ENCODE measurements at places on chromosomes 2 and 18.

- DNase-seq = no peak
Observed at GRCh38 chr2:1683297-1683696, 61.0 kb downstream of the PXDN start.

DNA sequence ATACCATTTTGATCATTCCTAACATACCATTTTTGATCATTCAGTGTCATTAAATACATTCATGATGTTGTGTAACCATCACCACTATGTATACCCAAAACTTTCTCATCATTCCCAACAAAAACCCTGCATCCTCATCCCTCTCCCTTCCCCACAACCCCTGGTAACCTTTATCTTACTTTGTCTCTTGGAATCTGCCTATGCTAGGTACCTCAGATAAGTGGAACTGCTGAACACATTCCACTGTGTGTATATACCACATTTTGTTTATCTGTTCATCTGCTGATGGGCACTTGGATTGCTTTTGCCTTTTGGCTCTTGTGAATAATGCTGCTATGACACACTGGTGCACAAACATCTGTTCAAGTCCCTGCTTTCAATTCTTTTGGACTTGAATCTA is 83.8 kb upstream of the TFCP2L1 start:
- DNase-seq = no peak

DNA sequence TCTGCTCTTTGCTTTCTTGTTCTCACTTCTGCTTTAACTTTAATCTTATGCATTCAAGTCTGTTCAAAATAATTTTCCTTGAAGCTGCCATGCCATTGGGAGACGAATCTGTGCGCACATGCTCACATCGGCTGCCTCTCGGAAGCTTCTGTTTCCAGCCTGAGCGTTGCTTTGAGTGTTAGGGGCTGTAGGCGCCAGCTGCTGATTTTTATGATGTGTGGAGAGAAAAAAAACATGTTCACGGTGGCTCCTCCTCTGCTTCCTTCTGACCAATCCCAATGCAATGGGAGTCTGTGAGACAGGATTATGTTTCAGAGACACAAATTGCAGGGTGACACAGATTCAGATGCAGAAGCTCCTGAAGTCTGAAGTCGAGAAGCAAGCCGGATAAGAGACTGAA is at the start of gene MC4R:
Gene MC4R (minus strand): TSS at position 180 of the 400 bp plus-strand sequence. CDS start 426 bp downstream, outside the sequence.
- DNase-seq = peak; percentile 94

DNA sequence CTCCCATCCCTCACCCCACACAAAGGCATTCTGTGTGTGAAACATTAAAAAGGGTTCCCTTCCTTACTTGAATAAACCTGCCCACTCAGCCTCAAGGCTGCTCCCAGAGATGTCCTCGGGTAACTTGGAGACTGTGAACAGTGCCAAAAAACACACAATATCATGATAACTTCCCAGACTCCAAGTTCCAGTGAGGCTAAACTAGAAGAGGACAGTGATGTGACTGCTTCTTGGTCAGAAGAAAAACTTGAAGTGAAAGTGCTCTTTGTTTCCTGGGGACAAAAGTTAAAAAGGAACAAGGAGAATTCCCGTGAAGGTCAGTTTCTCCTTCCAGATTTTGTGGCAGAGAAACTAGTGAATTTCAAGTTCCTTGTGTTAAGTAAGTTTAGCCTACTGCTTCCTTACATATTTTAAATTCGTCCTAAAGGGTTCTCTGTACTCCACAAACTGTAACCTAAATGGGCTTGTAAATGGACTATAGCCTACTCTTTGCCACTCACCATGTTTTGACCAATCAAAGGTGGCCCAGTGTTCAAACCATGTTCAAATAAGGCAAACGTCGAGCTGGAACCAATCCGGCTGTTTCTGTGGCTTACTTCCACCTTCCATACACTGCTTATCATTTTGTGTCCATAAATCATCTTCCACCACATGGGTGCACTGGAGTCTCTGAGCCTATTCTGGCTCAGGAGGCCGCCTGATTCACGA is 20.4 kb downstream of the TPRKB start:
- DNase-seq = no peak

DNA sequence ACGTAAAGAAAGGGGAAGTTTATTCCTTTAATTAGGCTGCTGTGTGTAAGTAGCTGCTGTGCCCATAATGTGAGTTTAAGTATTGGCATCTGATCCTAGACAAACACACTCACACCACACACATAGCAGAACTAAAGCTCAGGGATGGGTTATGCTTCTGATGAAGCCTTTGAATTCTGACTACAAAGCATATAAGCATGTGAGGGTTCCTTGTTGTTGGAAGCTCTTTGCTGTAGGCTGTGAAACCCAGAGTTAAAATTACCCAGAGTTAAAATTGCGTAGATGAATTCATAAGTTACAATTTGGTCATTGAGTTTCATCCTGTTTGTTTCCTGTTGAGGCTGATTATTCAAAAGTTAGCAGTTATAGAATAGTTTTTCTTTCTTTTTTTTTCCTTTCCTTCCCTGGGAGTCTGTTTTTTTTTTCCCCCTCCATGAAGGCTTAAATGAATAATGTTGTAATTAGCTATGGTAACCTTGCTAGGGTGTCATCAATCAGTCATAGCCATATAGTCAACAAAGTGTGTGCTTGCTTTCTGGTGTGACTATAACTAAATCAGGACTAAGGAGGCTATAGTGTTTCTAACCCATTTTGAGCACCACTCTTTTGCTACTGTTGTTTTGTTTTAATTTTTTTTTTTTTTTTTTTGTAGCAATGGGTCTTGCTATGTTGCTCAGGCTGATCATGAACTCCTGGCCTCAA is 426.1 kb downstream of the PARD3B start:
- no peak for DNase-seq

DNA sequence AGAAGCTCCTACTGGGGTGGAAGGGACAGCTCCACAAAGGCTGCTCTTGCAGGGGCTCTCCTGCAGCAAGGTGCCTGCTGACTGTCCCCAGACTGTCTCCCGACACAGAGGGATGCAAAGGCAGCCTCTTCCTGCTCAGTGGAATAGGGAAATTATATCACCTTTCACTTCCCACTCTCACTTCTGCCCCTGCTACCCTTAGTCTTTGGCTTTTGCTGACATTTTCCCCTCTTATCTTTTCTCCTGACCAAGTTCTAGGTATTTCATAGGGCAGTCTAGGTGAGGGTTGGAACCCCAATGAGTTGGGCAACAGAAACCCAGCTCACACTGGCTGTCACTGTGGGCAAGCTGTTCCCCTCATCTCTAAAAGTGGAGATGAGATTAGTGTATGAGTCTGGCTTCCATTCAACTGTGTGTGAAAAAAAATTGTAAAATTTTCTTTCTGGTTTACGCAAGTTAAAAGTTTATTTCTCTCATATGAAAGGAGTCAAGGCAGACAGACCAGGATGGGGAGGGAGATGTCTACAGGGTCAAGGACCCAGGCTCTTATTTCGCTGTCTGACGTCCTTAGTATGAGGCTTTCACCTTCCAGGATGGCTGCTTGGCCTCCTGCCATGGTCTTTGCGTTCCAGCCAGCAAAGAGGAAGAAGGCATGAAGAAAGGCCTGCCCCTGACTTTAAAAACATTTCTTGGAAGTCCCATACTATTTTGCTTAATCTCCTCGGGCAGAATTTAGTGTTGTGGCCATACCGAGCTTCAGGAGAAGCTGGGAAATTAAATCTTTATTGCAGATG is 7.5 kb upstream of the MOCOS start:
- no peak for DNase-seq
